ENCODE measurements at places on chromosomes 3 and 15.

GRCh38 chr3:133106169-133106568, 68.0 kb downstream of the TMEM108 start:
- no peak for DNase-seq

DNA sequence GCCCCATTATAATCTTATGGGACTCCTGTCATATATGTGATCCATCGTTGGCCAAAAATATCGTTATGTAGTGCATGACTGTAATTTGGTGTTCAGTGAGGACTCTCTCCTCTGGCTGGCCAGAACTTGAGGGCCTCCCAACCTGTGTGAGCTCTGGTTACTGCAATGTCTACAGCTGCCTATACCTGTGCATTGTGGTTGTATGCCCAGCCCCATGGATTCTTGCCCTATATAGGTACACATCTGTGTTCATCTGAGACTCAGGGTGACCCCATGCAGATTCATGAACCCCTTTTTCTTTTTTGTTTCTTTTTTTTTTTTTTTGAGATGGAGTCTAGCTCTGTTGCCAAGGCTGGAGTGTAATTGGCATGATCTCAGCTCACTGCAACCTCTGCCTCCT, 32.6 kb upstream of the KLF13 start:
- no peak for DNase-seq

DNA sequence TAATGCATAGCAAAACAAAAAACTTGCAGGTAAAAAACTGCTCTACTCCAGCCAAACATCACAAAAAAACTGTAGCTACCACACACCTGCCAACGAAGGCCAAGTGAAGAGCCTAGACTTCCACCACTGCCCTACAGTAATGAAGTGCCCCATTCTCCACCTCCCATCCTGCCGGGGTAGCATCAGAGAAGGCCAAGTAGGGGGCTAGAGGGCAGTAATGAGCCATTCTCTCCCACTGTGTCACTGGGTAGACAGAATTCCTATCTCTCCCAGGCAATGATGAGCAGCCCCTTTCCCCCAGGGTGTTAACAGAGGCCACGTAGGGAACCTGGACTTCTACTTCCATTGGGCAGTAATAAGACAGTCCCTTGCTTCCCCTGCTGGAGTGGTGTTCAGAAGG, 9.5 kb downstream of the SEC22C start:
- peak; percentile 11 for DNase-seq

DNA sequence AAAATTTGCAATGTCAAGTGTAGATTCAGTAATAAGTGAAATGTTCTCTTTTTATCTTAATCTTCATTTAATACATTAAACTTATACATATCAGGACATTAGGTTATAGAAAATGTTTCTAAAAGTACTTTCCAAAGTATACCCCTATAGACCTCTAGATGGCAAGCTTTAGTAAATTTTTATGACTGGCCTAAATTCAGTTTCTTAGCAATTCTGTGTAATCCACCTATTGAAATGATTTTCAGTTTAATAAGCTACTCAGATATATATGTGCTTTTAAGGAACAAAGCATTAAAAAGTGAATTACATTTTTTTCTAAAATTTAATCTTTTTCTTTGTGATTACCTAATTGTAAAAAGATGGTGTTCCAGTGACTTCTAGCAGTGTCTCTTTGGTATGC, 342.2 kb downstream of the GBE1 start:
- DNase-seq = no peak

GRCh38 chr3:161510510-161511260, 14.1 kb downstream of the OTOL1 start:
- DNase-seq = no peak

DNA sequence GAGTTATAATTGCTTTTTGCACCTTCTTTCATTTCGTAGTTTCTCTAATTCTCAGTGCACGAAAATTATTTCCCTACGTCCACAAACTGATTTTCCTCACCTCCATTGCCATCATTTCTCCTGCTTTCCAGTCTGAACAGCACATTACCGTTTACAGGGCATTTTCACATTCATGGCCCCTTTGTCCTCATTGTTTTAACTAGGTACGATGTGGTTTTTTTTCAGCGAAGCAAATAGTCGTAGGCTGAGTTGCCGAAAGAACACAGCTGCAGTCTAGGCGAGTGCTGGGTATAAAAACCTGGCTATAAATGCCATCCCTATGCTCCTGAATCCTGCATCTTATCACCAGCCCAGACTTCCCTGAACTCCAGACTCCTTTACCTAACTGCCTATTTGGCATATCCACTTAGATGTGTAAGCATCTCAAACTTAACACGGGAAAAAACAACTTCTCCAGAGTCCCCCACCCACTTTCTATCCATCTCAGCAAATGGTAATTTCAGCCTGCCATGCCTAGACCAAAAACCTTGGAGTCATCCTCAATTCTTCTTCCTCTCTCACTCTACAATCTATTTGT, 691 bp upstream of the FSIP1 start:
- DNase-seq = no peak

DNA sequence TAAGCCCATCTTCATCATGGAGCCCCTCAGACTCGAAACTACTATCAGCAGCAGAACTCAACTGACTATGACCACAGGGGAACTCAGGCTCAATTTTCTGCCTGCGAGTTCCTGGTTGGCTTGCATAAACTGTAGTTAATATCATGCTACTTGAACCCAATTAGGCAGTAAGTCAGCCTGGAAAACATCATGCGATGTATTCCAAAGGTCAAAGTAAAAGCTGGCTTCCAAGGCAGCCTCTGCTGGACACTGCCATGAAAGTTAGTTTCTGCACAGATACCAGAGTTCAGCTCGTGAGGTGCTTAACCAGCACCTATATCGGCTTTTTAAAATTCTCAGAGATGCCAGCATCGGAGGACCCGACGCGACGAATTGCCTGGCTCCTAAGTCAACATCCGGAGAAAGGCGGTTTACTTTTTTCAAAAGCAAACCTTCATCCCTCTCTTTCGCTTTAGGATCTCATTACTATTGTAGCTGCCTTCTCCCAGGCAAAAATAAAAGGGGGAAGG, 3.8 kb downstream of the ANP32A start:
- DNase-seq = no peak

DNA sequence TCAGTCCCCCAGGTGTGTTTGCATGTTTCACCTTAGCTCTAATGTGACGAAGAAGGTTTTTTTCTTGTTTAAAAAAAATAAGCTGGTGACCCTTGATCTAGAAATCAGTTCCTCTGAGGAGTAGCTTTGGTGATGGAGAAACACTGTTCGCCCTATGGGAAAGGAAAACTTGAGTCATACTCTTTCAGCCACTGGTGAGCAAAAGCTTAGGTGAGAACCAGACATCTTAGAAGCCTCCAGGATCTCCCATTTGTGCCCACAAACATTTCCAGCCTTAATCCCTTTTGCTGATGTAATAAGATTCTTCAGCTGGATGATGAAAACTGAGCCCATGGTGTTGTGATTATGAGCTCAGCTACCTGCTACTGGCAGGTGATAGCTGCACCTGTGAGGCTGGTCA, 37.8 kb downstream of the SLC27A2 start:
- DNase-seq = no peak

DNA sequence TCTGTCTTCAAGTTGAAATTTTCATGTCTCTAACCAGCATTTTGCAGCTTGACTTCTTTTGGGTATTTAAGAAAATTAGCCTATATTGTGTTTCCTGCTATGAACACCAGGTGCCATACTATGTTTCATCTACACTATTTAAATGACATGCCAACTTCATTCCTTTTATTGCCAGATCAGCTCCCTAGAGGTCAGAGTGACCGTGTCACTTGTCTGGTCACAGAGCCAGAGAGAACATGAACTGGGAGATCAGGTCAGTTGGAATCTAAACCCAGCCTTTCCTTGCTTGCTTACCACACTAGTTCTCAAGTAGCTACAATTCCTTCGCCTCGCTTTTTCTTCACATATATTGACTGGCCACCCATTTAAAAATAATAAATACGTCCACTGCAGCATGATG, 87.6 kb downstream of the THBS1 start:
- no peak for DNase-seq

- no peak for DNase-seq
Measured at GRCh38 chr3:175307642-175308041, 448.5 kb downstream of the NAALADL2 start.

DNA sequence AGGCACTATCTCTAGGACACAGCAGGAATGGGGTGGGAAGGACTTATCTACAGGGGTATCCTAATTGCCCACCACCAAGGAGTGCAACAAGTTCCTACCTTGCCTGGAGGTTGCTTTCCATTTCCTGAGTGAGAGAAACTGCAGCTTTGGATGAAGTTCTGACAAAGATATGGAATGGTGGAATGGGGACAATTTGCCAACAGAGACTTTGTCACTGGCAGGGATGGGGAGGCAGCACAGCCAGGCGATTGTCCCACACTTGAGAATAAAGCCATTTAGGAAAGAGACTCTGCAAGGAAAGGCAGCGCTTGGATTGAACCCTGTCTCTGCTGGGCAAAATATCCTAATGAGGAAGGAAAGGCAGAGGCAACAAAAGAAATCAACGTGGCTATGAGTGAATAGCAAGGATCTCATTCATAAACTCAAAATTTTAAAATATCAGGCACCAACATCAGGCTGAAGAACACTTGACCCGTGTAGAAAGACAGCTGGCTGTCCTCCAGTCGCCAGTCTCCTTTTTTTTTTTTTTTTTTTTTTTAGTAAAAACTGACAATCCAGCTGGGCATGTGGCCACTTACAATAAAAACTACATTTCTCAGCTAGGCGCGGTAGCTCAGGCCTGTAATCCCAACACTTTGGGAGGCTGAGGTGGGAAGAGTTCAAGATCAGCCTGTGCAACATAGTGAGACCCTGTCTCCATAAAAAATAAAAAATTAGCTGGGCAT, 31.6 kb upstream of the PDE8A start:
- DNase-seq = no peak

DNA sequence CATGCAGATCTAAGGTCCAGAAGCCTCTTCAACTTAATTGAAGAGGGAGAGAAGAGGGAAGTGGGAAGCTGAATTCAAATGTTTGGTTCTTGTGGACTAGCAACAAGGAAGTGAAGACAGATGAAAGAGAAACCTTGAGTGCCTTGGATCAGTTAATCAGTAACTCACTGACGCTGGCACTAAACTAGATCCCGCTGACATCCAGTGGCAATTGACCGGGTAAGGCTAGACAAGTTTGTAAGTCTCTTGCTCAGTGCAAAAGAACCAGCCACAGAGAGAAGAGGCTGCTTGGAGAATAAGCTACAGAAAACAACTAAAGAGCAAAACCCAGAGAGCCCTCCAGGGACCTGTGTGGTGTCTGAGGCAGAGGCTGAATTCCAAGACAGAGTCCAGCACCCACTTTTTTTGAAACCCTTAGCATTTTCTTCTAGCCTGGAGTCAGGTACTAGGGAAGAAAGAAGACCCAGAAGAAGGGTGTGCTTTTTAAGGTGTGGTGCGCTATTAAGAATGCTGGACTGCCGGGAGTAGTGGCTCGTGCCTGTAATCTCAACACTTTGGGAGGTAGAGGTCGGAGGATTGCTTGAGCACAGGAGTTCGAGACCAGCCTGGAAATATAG, 6.9 kb downstream of the PLCH1 start:
- no peak for DNase-seq

DNA sequence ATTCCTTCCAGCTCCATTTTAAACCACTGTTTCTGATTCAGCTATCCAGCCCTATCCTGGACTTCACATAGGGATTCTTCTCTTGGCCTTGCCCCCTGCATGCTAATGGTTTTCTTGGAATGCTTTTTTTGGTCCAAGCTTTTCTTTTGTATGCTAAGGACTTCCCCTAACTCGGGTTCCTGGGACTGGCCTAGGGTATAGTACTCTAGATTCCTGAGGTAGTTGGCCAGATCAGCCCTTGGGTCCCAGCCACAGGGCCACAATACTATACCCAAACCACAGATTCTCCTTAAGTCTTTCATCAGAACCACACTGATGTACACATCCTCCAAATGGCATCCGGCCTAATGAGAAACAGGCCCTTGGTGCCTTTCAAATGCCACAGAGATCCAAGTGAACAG, 2.8 kb downstream of the FYCO1 start:
- no peak for DNase-seq

DNA sequence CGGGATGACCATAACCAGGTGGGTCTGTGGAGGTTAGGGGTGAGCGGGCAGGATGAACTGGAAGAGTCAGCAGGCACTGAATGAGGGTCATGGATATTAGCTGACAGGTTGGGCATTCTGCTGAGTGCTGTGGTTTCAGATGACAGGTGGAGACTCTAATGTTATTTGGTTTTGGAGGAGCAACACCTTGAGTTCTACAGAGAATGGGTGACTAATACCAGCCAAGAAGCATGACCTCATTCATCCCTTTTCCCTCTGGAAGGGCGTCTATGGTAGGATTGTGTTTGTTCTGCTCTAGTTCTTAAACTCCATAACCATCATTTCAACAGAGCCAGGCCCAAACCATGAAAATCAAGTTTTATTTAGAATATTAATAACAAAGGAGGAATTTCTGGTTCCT, 550.7 kb upstream of the LMCD1 start:
- no peak for DNase-seq

GRCh38 chr3:29576181-29576580, 295.3 kb downstream of the RBMS3 start:
- no peak for DNase-seq

- peak; percentile 27 for DNase-seq
Measured at GRCh38 chr3:194323785-194324735, 27.1 kb downstream of the CPN2 start.

- peak; percentile 26 for DNase-seq
Measured at GRCh38 chr15:70447928-70448698, 315.2 kb downstream of the UACA start.

GRCh38 chr3:25661694-25662437, 2.8 kb downstream of the TOP2B start:
- no peak for DNase-seq

GRCh38 chr15:45701108-45701507, 66.3 kb downstream of the SQOR start:
- no peak for DNase-seq

DNA sequence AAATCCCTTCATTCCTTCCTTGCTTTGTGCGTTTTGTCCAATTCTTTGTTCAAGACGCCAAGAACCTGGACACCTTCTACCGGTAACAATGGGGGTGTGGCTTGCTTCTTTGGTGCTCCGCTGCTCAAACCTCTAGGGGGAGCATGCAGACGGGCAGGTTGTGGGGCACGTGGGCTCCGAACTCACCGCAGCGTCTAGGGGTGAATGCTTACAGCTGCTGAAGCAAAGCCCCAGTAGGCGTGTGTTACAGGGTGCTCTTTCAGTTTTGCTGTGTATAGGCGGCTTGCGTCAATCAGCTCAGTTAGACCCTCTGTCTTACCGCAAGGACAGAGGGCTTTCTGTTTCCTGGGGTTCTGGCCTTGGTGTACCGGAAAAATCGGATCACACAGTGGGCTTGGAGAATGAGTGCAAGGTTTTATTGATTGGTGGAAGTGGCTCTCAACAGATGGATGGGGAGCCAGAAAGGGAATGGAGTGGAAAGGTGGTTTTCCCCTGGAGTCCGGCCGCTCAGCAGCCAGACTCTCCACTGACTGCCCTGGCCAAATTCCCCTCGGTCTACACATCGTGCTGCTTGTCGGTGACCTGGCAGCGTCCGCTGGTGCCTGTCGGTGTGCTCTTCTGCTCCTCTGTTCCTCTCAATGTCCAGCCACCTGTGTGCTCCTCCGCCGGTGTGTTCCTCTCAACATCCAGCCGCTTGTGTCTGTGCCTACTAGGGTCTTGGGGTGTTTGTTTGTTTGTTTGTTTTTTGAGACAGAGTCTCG, 1.2 kb upstream of the LRRC34 start:
- peak; percentile 79 for DNase-seq
